ENCODE measurements at places on chromosomes 3 and 15.
A peak's percentile ranks its signal among the peaks of the same experiment; 100 is the strongest.

DNA sequence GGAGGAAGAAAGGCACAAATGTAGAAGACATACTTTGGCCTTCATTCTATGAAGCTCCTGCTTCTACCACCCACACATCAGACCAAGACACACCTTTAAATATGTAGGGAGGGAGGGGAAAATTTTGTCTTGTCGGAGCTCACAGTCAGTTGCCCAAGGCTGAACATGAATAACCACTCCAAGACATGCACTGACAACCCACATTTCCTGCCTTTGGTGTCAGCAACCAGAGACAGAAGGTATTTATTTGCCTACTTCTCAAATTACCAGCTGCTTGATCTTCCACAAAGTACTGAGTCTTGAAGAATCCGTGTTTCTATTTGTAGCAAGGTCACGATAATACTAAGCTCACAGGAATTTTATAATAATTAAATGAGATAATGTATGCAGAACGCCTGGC is 169.7 kb downstream of the KCNMB2 start:
- DNase-seq = no peak

DNA sequence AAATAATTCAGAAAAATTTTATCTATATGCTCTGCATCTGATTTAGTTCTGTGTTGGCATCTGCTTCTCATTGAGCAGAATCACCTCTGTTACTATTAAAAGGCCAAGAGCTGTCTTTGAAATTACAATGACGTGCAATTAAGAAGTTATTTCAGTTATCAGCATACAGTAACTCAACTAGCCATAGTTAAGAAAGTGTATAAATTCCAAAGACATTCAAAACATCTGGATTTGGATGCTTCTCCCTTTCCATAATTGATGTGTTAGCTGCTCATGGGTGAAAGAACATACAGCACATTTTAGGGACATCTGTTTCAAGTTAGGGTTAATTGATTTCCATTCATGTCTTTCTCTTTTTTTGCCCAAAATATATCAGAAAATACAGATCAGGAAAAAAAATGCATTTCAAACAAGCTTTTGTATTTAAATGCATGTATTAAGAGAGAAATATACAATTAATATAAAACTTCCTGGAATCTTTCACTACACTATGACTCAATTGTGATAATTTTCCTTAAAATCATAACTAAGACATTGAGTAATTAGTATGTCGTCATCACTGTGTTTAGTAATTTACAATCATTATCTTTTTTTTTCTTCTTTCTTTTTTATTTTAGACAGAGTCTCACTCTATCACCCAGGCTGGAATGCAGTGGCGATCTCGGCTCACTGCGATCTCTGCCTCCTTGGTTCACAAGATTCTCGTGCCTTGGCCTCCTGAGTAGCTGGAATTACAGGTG is 82.7 kb upstream of the MBNL1 start:
- no peak for DNase-seq

GRCh38 chr15:70701891-70702568 is 61.3 kb downstream of the UACA start:
- peak; percentile 83 for DNase-seq

- no peak for DNase-seq
Measured at GRCh38 chr15:88998980-88999713, 86.0 kb upstream of the MFGE8 start.

GRCh38 chr3:15313461-15313860 is 18.9 kb downstream of the SH3BP5 start:
- DNase-seq = peak; percentile 77

DNA sequence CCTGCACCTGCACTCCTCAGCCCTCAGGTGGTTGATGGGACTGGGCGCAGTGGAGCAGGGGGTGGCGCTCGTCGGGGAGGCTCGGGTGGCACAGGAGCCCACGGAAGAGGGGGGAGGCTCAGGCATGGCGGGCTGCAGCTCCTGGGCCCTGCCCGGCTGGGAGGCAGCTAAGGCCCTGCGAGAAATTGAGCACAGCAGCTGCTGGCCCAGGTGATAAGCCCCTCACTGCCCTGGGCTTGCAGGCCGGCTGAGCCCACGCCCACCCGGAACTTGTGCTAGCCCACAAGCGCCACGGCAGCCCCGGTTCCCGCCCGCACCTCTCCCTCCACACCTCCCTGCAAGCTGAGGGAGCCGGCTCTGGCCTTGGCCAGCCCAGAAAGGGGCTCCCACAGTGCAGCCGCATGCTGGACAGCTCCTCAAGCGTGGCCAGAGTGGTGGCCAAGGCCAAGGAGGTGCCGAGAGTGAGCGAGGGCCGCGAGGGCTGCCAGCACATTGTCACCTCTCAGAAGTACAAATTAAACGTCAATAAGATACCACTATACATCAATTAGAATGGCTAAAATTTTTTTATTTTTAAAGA is 5.1 kb upstream of the VHL start:
- no peak for DNase-seq

DNA sequence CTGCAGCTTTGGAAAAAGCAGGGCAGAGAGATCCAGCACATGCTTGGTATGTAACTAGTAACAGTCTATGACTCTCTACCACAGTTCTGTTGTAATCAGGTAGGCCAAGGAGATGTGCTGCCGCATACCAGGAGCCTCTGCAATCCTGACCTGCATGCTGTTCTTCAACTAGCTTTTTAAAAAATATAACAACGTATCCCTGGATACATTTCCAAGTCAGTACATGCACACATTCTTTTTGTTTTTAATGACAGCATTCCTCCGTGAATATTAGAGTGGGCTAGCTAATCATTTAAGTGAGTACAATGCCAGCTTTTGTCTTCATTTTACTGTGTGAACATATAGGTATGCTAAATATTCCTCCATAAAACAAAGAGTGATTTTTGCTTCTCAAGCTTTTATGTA is 437.8 kb downstream of the RBMS3 start:
- no peak for DNase-seq

- no peak for DNase-seq
Measured at GRCh38 chr3:76859596-76859995, 180.3 kb upstream of the ROBO2 start.

DNA sequence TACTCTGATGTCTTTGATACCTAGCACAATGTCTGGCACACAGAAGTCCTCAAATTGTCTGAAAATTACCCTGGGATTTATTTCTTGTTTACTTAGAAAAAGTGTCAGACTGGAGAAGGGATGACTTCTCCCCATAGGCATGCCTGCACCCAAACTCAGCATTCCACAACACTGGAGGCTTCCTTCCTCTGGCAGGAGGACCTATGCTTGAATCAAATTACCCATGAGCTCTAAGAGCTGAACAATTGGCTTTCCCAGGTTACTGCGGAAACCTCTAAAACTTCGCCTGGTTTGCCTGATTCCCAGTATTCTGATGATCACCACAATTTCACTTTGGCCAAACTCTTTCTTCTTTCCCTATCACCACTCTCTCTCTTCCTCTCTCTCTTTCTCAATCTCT is 217.4 kb downstream of the DIPK2A start:
- DNase-seq = no peak

- no peak for DNase-seq
Measured at GRCh38 chr3:127630811-127631714, 2.1 kb downstream of the PODXL2 start.

DNA sequence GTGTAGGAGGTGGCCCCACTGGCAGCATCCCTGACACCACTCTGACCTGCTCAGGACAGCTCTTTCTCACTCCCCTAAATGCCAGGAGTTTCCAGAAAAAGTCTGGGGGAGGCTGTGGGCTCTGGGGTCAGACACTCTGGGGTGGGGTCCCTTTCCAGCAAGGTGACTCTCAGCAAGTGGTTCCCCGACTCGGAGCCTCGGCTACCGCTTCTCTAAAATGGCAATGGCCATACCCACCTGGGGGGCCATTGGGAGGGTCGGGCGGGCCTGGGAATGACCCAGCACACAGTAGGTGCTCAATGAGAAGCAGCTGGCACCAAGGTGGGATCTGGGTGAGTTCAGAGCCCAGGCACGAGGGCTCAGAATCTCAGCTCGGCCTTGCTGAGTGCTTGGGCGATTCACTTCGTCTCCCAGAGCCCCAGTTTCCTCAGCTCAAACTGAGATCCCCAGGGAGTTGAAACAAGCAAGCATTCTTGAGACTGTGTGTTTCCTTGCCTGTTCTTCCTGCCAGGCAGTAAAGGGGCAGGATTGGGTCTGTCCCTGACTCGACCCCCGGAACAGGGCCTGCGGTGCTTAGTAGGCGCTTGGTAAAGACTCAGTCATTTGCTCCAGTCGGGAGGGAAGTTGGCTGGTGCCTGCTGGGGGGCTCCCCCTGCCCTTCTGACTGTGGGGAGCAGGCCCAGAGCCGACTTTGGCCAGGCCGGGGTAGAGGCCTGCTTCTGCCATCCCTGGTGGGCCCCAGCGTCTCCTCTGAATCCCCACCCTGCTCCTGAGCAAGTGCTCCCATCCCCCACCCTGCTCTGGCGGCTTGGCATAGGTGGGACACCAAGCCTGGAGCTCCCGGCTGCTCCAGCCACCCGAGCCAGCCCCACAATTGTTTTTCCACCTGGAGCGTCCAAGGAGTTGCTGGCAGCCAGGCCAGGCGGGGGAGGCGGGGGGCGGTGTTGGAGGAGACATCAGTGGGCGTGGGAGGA is 32.9 kb upstream of the FBLN2 start:
- DNase-seq = peak; percentile 42

GRCh38 chr3:123781571-123782275 is 102.4 kb downstream of the MYLK start:
- no peak for DNase-seq

GRCh38 chr3:133375403-133375745 is 24.5 kb upstream of the BFSP2 start:
- DNase-seq = no peak

DNA sequence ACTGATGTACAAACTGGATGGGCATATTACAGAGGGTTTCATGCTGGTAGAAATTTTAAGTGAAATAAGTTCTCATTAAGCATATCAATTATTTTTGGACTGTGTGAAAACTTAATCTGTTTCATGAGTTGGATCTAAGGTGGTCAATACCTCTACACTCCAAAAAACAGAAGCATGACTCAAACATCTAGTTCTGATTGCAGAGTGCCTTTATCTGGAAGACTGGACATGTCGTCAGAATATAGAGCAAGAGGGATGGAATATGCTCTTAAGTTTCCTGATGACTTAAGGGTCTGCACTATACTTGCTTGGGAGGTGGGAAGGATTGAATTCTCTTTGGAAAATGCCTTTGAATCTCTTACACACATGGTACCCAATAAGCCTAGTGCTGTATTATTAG is 138.3 kb downstream of the LPP start:
- DNase-seq = no peak

GRCh38 chr3:114451561-114452018 is 157.8 kb downstream of the TIGIT start:
- peak; percentile 95 for DNase-seq

- DNase-seq = peak; percentile 82
Measured at GRCh38 chr3:50272911-50273688, 4.2 kb downstream of the SEMA3B start.

DNA sequence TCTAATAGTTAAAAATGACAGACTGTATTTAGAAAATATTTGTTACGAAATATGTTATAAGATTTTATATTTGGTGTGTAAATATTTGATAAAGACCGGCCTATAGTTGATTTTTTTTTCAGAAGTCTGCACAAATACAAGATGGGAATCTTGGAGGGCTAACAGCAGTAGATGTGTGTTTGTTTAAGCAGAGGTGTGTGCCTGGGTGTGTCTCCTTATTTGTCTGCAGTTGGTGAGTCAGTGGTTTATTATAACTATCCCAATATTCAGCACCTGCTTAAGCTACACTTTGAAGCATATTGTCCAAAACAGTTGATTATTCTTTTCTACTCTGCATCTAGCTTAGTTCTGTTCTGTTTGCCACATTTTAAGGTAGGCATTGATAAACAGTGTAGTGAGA is 12.4 kb downstream of the GLCE start:
- no peak for DNase-seq

- DNase-seq = no peak
Measured at GRCh38 chr15:92068121-92068520, 214.6 kb downstream of the SLCO3A1 start.

DNA sequence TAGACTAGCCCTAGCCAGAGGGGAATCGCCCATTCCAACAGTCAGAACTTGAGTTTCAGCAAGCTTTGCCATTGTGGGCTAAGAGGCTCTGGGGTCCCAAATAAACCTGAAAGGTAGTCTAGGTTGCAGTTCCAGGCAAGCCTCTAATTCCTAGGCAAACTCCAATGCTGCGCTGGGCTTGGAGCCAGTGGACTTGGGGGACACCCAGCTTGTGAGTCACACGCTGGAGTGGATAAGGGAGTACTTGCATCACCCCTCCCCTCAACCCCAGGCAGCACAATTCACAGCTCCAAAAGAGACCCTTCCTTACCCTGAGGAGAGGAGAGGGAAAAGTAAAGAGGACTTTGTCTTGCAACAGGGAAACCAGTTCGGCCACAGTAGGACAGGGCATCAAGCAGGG is 105.2 kb upstream of the DPPA4 start:
- DNase-seq = no peak

DNA sequence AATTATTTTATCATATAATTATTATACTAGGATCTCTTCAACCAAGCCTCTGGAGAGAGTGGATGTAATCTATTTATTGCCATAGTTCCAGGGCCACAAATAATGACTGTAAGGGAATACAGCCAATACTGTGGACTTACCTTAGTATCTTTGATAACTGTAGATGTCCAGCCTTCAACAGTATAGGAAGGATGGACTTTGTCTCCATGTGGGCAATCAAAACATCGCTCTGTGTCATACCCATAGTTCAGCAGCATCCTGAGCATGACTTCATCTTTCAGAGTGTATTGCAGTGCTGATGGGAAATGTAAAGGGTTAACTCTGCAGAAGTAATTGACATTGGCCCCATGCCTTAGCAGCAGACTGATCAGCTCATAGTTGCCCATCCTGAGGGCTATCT is 14.2 kb downstream of the ASB14 start:
- no peak for DNase-seq

GRCh38 chr3:71008350-71008935 is 575.1 kb downstream of the FOXP1 start:
- DNase-seq = no peak

DNA sequence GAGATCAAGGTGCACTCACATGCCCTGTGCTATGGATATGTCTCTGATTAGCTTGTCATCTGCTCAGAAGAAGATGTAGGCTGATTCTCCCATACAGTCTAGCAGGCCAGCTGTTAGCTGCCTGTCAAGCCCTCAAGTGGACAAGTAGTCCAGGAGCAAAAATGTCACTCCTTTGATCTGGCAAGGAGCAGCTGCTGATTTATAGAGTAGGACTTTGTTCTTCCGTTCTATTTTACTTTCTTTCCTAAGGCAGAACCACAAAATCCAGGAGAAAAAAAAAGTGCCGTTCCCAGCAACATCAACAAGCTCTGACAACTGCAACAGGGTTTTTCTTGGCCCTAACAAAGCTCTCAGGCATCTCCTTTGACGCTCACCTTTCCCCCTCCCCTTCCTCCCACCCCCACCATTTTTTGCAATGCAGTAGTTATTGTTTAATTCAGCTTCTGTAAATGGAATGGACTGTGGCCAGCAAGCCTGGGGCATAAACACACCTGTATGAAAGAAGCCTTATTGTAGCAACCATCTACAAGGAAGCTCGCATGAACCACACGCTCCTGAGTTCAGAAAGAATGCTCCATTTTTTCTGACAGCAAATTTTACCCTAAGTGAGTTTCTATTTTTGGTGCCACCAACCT is 196.3 kb downstream of the MEIS2 start:
- no peak for DNase-seq

- DNase-seq = no peak
Measured at GRCh38 chr3:155317211-155317610, 23.7 kb upstream of the STRIT1 start.
